DMS 273 treated with DMSO at 0.1 percent for 48 hours (cell line): ENCODE measurements at places on chromosomes 12 and 14.

- DNase-seq = no peak
Observed at GRCh38 chr14:99561864-99562263, 42.1 kb downstream of the CCDC85C start.

- DNase-seq = no peak
Observed at GRCh38 chr14:39265806-39266524, 32.2 kb downstream of the MIA2 start.

DNA sequence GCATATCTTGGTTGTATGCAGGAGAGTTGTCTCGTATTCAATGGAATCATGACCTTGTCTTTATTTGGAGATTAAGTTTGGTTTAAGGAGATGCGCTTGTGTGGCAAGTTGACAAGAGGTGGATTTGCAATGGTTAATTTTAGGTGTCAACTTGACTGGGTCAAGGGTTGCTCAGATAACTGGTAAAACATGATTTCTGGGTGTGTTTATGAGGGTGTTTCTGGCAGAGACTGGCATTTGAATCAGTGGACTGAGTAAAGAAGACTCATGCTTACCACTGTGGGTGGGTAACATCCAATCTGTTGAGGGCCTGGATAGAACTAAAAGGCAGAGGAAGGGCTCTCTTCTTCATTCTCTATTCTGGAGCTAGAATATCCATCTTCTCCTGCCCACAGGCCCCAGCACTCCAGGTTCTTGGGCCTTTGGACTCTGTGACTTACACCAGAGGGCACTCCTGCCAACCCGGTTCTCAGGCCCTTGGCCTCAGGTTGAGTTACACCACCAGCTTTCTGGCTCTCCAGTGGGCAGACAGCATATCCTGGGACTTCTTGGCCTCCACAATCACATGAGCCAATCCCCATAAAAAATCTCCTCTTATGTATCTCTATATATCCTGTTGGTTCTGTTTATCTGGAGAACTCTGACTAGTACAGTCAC lies 141.5 kb upstream of the ARID2 start:
- DNase-seq = no peak

DNA sequence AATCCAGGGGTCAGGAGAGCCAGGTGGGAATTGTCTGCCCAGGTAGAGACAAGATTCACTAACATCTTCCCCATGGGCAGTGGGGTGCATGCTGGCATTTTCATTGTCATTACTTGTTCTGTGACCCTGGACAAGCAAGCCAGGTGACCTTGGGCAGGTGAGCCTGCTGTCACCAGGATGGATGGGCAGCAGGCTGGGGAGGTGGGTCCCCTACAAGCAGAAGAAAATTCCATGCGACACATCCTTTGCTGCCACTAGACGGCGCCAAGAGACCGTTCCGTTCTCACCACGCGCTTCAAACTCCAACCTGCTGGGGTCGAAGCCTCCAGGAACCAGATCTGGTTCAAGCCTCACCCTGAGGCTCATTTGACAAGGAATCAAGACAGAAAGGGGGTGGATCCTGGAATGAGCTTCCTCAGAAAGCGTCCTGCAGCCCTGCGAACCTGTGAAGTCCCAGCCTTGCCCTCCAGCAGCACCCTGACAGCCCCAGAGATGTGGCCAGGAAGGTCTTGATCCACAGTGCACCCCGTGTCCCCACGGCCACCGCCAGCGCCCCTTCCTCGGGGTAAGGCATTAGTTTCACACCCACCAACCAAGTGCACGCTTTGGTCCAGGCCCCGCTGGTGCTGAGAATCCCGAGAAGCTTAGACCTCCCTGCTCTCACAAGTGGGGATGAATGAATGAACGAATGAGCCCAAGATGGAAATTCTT lies 3.2 kb upstream of the DYNC1H1 start:
- peak; percentile 67 for DNase-seq

DNA sequence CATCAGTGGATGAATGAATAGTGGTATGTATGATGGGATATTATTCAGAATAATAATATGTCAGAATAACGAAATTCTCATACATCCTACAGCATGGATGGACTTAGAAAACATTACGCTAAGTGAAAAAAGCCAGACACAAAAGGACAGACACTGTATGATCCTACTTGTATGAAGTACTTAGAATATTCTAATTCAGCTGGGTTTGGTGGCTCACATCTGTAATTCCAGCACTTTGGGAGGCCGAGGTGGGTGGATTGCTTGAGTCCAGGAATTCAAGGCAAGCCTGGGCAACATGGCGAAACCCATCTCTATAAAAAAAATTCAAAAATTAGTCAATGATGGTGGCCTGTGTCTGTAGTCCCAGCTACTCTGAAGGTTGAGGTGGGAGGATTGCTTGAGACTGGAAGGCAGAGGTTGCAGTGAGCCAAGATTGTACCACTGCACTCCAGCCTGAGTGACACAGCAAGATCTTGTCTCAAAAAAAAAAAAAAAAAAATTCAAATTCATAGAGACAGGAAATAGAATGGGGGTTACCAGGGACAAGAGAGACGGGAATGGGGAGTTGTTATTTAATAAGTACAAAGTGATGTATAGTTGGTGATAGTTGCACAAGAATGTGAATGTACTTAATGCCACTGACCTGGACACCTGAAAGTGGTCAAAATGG lies 132.3 kb downstream of the CHST11 start:
- no peak for DNase-seq
